Adrenal gland (tissue), 19 donors: ENCODE measurements at places on chromosomes 3 and 15. TPM values are rescaled to one million over a fixed set of nuclear protein-coding genes. Genes with fewer than 3 reads are reported as not detected.

DNA sequence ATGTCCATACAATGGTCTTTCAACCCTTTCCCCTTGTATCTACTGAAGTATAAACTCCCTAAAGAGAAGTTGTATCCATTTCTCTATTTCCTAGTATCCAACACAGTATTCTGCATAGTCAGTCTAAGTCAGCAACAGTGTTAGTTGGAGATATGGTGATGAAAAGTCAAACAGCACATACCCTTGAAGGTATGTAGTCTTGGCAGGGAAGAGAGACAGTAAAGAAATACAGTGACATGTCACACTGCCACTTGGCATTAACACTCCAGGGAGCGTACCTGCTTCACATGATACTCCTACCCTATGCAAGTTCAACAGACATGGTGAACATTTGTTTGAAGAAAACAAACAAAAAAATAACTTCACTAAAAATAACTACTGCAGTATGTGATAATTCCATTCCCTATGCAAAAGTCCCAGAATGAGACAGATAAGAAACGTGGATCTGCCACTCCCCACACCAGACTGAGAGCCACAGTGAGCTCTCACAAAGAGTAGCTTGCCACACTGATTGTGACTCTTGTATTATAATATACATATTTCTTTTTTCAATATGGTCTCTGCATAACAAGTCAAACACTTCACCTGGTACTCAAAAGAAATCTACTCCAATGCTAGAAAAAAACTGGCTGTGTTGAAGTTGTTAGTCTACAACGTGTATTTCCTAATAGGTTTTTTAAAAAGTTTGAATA is 5.9 kb downstream of the PDCD10 start:
- DNase-seq, result no peak

- DNase-seq, result no peak
Measured at GRCh38 chr15:59360896-59361295, 11.8 kb downstream of the MYO1E start.

GRCh38 chr3:34254285-34254684 is 455.9 kb downstream of the PDCD6IP start:
- DNase-seq, result no peak

GRCh38 chr3:53287131-53287629 is 31.4 kb upstream of the TKT start:
- peak; percentile 41 for DNase-seq

DNA sequence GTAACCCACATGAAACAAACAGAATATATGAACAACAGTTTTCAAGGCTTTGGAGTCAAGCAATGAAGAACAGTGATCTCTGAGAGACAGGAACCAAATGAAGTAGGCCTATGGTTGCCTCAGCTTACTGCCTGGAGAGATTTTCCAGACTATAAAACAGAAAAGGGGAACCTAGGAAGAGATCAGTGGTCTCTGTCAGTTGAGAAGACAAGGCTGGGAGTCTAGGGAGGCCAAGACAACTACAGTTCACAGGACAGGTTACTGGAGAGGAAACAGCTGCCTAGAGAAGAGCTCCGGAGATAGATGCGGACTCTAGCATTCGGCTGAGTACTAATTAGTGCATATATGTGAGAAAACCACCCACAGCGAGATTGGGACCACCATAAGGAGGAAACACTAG is 87.7 kb downstream of the PLCH1 start:
- no peak for DNase-seq

GRCh38 chr3:192091831-192092230 is 630.9 kb downstream of the PYDC2 start:
- DNase-seq, result no peak

- DNase-seq, result no peak
Measured at GRCh38 chr15:88917760-88918159, 4.6 kb upstream of the MFGE8 start.

DNA sequence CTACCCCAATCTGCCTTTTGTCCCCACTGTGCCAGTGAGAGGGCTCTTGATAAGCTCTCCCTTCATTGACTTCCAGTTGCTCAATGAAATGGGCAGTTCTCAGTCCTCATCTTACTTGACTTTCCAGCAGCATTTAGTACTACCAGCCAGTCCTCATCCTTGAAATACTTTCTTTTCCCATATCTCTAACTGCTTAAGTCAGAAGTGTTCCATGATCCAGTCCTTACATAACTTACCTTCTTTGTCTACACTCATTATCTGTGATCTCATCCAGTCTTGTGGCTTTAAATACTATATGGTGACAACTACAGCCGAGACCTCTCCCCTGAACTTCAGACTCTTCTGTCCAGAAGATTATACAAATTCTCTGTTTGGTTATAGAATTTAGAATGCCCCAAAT is 28.7 kb downstream of the RARRES1 start:
- DNase-seq, result no peak

DNA sequence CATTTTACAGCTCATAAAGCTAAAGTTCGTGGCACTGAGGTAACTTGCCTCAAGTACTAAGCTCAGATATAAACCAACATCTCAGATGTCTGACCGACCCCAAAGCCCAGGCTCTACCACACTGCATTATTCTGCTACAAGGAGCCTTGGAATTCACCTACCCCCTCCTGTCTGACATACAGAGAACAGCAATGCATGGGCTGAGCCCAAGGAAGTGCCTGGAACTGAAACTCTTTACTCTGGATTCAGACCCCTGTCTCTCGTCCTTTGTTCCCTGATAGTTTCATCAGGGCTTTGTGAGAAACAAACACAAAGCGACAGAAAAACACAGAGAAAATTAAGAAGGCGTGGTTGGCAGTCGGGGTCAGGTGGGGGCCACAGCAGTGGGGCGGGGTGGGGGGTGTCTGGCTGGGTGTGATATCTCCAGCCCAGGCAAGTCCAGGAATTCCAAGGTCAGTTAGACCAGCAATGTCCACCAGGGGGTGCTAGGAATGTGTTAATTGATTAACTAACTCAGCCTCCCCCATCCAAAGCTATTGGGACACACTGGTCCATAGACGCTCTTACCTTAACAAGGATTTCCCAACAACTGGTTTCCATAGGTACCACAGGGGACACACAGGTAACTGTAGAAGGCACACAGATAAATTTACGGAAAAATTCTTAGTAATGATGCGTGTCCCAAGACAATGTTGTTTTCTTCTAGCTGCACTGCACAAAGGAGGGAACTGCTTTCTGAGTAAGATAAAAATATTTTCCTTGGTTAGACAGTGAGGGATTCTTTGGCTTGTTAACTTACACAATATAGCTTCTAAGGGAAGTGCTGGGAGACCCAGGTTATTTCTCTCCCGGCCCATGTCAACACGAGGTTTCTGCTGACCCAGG is 18.8 kb upstream of the SSUH2 start:
- DNase-seq, result peak; percentile 44

GRCh38 chr3:190012314-190012782 is 108.3 kb downstream of the P3H2 start:
- DNase-seq, result no peak

The IL12A gene
- total RNA-seq, result 0.91 TPM

The C2CD4B gene
- total RNA-seq, result 1.1 TPM

The ST3GAL6 gene
- 60.5 TPM for total RNA-seq

GRCh38 chr3:52281981-52282801 is 3.7 kb upstream of the WDR82 start:
- no peak for DNase-seq

DNA sequence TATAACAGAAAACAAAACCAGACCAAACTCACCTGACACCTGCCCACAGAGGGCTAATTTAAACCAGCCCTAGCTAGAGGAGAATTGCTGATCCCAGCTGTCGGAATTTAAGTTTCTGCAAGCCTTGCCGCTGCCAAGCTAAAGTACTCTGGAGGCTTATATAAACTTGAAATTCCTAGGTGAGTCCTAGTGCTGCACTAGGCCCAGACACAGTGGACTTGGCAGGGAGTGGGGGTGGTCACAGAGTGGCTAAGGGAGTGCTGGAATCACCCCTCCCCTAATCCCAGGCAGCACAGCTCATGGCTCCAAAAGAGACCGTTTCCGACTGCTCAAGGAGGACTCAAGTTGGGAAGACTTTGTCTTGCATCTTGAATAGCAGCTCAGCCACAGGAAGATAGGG is 17.6 kb downstream of the TMCO5A start:
- no peak for DNase-seq

The GPR15 gene
- not detected for total RNA-seq

DNA sequence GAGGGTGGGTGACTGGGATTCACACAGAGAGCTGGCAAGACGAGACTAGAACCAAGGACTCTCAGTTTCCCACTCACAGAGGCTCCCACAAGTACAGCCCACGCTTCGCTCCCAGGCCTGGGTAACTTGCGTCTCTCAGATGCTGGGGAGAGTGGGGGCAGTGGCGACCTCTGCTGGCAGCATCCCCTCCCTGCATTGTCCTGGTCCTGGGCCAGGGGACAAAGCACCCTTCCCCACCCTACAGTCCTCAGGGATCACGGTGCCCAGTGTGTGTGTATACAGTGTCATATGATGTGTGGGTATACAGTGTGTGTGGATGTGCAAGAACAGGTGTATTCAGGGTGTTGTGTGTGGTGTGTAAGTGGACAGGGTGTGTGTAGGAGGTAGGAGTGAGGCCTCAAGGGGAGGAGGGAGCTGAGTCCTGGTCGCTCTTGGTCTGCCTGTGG is 12.8 kb downstream of the VILL start:
- no peak for DNase-seq

- no peak for DNase-seq
Measured at GRCh38 chr15:65377105-65377975, 462 bp downstream of the IGDCC3 start.

DNA sequence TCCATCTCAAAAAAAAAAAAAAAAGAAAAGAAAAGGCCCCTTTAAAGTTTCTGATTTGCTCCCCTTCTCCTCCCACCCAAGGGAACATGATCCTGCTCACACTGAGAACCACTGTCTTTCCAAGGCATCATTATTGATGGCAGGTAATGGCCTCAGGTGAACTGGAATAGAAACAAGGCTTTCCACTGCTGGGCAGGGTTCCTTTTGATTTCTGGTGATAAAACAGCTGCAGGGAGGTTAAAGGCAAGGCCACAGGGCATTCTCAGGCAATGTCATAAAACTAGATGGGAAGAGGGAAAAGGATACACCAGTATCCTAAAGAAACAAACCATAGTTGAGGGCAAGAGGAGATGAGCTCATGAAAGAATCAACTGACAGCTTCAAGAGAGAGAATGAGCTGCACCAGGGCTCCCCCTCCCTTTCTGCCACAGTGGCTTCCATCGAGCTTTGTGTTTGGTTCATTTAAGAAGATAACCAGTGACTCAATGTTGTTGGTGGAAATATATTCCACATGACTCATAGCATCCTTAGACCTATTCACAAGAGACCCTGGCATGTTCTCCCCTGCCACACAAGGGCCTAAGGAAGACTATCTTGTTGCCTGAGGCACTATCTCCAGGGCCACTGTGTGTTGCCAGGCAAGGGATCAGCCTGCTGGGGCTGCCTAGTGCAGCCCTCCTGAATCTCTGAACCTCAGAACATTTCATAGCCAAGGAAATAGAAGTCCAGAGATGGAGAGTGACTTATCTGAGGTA is 86.4 kb downstream of the WDR76 start:
- peak; percentile 76 for DNase-seq

DNA sequence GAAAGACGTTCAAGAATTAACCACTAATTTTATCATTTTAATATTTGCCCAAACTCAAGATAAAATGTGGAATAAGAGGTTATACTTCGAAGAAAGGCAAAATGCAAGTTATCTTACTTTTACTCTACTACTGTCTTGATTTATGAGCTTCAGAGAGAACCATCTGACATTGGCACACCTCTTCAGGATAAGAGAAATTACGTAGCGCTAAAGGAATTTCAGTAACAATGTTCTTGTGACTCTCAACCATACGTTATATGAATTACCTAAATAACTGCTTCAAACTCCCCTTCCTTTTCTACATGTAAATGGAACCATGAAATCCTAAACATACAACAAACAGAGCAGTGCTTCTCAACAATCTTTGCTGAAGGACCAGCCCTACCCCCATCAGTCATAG is 96.8 kb downstream of the ZNF385D start:
- DNase-seq, result no peak

The CD200 gene
- 3.3 TPM for total RNA-seq

DNA sequence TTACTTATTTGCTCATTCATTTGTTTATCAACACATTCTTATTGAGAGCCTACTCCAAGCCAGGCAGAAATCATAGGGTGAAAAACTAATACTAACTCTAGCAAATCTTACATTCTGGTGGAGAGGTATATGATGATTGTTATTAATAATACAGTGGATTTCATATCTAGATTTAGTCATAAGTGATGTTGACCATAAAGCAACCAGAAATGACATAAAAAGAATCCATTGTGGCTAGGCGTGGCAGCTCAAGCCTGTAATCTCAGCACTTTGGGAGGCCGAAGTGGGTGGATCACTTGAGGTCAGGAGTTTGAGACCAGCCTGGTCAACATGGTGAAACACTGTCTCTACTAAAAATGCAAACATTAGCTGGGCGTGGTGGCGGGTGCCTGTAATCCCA is 26.2 kb upstream of the IL20RB start:
- DNase-seq, result no peak

DNA sequence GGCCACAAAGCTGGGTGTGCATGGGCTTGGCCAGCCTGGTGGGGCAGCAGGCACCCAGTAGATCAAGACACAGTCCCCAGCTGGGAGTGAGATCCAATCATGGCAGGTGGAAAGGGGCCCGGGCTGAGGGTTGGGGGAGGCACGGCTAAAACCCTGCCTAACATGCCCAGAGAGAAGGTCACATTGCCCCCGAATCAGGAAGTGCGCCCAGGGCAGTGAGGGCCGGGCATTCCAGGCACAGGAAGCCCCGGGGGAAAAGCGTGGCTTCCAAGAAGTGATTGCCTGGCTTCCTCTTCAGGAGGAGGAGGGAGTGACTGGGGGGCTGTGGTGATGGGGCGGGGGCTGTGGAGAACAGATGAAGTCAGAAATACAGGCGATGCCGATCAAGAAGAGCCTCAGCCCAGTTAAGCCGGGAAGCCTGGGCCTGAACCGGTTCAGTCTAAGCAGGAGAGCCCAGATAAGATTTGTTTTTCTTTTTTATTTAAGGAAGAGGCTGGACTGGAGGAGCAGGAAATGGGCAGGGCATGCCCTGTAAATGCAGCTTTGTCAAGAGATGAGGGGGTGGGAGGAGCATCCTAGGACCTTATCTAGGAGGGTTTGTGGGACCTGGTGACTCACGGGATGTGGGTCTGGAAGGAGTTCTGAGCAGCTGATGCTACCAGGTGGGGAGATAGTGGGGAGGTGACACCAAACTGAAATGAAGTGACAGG is 83.9 kb downstream of the CHSY1 start:
- DNase-seq, result peak; percentile 77

The SPPL2A gene
- 129 TPM for total RNA-seq

The PCSK6 gene
- 2.4 TPM for total RNA-seq

DNA sequence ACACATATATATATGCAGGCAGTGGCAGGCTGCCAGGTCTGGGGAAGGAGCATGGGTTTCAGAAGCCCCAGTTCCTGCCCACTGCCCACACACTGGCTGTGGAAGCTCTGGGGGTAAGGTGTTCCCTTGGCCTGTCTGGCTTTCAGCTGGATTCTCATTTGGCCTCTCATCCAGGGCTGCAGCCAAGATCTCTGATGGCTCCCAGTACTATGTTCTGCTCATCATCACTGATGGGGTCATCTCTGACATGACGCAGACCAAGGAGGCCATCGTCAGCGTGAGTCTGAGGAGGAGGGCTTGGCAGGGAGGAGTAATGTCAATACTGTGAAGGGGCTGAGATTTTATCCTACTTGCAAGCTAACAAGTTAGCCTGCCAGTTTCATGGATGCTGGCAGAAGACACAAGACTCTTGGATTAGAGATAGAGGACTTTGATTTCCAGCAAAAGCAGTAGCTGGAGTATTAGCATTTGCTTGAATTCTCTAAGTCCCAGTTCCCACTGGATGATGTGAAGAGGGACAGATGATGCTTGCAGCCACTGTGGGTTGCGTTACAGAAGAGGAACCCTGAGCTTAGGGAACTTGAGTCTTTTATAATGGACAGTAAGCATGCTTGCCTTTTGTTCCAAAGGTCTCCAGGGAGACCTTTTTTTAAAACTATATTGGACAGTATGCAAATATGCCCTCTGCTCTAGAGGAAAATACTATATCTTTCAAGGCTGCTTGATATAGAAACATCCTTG is 5.6 kb upstream of the BRPF1 start:
- no peak for DNase-seq
